Stimulated activated effector memory CD8-positive, alpha-beta T cell treated with anti-CD3 and anti-CD28 coated beads, Interleukin-12 subunit alpha, Interleukin-12 subunit beta, amount 100 ng/mL, for 72 hours (primary cell): ENCODE measurements at places on chromosomes 5 and 9.

- no peak for DNase-seq
These were observed 8.8 kb downstream of the ATP10B start for GRCh38 chr5:160843240-160843639.

- peak; percentile 53 for DNase-seq
These were observed 7.1 kb upstream of the KLF9 start for GRCh38 chr9:70421272-70422180.

DNA sequence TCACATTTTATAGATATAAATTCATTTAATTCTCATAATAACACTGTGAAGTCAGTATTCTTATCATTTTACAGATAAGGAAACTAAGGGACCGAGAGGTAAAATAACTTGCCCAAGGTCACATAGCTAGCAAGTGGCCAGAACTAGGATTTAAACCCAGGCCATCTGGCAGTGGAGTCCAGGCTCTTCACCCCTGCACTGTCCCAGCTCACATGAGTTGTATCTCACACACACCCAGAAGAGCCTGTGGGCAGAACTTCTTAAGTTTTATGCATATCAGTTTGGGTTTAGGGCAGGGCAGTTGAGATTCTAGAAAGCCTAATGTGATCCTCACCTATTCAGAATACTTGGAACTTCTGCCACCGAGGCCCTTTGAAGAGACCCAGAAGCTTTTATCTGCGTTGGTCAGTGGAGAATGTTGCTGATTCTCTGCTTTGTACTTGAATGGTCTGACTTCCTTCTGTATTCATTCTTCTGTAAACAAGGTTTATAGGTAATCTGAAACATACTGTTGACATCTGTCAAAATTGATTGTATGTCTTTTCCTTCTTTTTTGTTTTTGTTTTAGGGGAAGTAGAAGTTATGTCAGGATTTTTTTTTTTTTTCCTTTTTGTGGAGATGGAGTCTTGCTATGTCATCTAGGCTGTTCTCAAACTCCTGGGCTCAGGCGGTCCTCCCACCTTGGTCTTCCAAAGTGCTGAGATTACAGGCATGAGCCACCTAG is 75.8 kb downstream of the KIAA1958 start:
- no peak for DNase-seq

- no peak for DNase-seq
These were observed 558.8 kb upstream of the ADAMTS16 start for GRCh38 chr5:4581289-4581688.

DNA sequence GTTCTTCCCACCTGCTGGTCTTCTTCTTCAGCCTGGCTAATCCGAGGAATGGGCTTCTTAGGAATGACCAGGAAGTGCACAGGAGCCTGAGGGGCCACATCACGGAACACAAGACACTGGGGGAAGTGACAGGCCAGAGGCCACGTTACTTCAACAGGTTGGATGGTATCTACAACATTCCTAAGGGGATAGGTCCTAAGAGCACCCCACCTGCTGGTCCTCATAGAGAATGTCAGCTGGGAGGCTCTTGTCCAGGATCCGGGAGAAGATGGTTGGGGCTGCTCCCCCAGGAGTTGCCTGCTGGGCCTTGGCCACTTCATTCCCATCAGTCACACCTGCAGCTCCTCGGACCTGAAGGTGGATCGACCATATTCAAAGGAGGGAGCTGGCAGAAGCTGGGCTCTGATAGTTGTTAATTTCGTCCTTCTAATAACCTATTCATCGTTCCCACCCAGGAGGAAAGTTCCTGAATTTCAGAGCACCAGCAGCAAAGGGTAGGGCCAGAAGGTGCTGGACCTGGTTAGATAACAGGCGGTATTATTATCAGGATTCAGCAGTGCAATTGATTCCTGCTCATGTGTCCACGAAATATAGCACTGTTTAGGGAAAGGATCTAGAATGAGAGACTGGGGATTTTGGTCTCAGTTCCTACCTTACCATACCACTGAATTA is 1.3 kb downstream of the HINT2 start:
- DNase-seq = no peak

DNA sequence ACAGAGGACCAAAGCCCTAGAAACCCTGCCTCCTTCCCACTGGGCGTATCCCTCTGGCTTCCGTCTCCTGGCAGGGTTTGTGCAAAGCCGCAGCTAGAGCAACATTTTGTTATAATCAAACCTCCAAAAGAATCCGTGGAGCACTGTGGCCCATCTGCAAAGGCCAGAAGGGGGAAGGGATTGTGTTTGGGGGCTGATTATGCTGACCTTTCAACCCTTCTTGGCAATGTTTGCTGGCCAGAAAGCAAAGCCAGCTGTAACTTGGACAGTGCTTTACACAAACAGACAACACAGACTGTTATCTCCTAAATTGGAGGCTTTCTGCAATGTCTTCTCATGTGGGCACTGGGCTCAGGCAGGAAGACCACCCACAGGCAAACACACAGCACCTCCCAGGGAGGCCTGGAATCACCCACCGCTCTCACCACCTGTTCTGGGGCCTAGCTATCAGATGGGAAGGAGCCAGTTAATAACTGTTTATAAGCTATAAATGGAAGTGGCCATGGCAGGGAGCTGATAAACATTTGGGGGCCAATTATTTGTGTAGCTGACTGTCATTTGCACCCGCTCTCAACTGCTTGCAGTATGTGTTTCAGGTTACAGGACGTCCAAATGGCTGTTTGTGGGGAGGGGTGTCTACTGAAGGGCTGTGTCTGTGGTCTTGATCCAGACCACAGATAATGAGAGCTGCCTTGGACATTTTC is 121.6 kb upstream of the ERCC6L2 start:
- DNase-seq = no peak

GRCh38 chr9:38171926-38172325 is 102.9 kb upstream of the SHB start:
- no peak for DNase-seq
